RCC 7860 (cell line): ENCODE measurements at places on chromosomes 12 and 14.

- no peak for DNase-seq
Measured at GRCh38 chr12:49825971-49826421, 2.2 kb downstream of the NCKAP5L start.

DNA sequence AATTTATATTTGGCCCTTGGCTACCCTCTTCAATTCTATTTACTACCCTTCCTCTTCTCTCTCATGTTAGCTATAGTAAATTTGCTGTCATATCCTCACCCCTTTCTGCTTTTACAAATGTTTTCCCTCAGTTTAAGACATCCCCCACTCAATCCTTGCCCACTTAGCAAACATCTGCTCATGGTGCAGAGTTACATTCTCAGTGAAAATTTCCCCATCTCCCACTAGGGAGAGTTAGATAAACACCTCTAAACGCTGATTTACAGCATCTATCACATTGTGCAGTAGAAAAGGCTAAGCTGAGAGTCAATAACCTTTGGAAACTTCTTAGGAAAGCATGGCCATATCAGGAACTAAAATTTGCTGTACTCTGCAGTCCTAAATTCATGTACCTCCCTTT is 69.0 kb downstream of the DENND5B start:
- no peak for DNase-seq

DNA sequence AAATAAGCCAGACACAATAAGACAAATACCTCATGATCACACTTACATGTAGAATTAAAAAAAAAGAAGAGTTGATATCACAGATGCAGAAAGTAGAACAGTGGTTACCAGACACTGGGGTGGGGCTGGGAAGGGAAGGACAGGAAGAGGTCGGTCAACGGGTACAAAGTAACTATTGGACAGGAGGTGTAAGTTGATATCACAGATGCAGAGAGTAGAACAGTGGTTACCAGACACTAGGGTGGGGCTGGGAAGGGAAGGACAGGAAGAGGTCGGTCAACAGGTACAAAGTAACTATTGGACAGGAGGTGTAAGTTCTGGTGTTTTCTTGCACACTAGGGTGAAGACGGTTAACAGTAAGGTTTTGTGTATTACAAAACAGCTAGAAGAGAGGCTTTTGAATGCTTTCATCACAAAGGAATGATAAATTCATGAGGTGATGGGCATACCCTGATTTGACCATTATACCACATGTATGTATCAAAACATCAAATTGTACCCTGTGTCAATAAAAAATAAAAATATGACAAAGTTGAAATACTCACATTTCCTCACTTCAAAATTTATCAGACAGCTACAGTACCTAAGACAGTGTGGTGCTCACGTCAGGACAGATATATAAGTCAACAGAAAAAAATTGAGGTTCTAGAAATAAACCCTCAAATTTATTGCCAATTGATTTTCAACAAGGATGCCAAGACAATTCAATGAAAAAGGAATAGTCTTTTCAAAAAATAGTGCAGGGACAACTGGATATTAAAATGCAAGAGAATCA is 32.8 kb downstream of the GALC start:
- DNase-seq, result no peak

DNA sequence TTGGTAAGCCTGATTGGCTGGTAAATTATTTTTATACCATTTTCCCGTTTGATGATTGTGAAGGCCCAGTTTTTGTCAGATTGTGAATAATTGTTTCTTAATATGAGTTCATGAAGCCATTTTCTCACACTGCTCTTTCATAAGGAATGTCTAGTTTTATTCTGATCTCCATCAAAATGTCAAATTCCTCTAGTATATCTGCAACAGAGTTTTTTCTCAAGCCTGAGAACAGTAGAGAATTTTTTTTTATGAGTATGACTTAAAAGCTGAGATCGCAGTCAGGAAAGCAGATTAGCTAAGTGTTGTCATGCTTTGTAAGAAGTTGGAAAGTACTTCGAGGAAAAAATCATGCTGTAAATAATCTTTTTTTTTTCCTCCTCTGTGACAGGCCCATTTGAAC is 484.9 kb upstream of the ATP2B1 start:
- no peak for DNase-seq

GRCh38 chr12:69653703-69654102 is 43.0 kb upstream of the LRRC10 start:
- no peak for DNase-seq

GRCh38 chr12:19238540-19238939 is 109.0 kb downstream of the PLEKHA5 start:
- DNase-seq, result no peak

GRCh38 chr14:102363182-102363943 is 622 bp downstream of the TECPR2 start:
- no peak for DNase-seq

- no peak for DNase-seq
Measured at GRCh38 chr12:21940549-21941505, at the start of gene ABCC9. Gene ABCC9, minus strand, starts transcription at chr12:21941426. Its CDS starts 4,752 bp downstream, at chr12:21936674.

DNA sequence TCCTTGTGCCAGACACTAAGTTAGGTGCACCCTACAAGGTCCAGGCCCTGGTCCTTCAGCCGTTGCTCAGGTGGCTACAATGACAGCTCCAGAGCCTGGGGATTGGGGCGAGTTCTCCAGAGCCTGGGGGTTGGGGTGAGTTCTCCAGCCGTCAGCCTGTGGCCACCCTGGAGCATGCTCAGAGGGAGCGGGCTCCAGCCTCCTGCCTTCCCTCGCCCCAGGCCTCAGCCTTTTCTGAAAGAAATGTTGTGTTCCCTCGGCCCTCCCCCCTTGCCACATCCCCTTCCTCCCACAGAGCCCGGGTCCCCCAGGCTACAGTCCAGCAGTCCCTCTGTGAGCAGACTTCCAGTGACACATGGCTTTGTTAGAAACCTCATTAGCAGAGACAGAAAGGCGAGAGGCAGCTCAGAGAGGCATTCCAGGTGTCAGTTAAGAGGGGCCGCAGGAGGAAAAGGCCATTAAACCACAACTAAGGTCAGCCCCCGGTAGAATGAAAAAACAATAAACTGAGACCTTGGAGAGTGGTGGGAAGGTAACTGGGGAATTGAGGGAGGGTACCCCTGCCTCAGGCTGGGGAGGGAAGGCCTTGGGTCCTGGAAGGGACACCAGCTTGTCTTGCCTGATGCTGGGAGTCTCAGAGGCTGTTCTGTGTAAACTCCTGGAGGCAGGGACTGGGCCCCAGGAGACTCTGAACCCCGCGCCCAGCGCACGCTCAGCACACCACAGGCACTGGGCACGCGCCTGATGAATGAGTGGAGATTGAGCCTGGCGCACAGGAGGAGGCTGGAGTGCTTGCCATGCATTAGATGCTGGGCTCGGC is 23.1 kb upstream of the COL2A1 start:
- no peak for DNase-seq

- DNase-seq, result peak; percentile 72
Measured at GRCh38 chr14:68794851-68795596, 2.2 kb upstream of the ZFP36L1 start.

- DNase-seq, result no peak
Measured at GRCh38 chr12:4441355-4442335, 4.0 kb downstream of the FGF6 start.

DNA sequence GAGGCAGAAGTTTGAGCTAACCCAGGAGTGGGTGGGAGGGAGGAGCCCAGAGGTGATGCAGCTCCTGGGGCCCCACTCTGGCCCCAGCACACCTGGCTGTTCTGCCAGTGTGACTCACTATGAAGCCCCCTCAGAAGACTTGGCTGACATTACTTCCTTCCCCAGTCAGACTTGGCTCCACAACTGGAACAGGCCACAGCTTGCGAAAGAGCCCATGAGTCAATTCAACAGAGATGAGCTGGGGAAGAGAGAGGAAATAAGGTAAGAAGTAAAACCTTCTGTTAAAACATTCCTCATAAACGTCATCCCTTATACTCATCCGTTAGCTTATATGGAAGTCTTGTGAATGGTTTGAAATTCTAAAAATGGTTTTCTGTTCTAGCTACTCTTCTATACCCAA is 245.9 kb downstream of the ADAMTS20 start:
- DNase-seq, result peak; percentile 68

GRCh38 chr12:121807642-121808347 is 4.0 kb downstream of the SETD1B start:
- no peak for DNase-seq

- peak; percentile 33 for DNase-seq
Measured at GRCh38 chr12:93766796-93767523, 89.8 kb downstream of the CRADD start.

- peak; percentile 64 for DNase-seq
Measured at GRCh38 chr12:24600996-24601395, 347.9 kb downstream of the BCAT1 start.

DNA sequence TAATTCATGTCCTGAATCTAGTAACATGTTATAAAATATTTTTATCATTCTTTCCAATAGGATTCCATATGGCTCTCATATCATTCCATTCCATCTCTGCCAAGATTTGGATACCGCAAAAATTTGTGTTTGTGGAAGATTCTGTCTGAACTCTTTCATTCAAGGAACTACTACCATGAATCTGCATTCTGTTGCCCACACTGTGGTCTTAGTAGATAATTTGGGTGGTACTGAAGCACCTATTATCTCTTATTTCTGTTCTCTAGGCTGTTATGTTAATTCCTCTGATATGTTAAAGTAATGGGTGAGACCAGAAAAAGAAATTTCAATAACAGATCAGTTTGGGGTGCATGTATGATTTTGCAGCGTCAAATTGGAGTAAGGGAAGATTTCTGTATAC is 6.2 kb downstream of the RPL36AL start:
- no peak for DNase-seq

DNA sequence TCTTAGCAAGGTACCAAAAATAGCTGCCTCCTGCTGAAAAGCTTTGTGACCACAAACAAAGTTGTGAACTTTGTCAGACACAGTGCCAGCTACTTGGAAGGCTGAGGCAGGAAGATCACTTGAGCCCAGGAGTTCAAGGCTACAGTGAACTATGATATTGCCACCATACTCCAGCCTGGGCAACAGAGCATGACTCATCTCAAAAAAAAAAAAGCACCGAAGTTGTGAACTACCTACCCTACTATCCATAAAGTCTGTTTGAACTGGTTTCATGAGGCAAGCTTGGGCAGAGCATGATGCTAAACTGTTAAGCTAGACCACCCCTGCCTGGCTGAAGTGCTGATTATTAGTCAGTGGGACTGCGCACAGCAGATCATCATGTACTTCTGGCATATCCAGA is 75.5 kb downstream of the RAD52 start:
- no peak for DNase-seq

DNA sequence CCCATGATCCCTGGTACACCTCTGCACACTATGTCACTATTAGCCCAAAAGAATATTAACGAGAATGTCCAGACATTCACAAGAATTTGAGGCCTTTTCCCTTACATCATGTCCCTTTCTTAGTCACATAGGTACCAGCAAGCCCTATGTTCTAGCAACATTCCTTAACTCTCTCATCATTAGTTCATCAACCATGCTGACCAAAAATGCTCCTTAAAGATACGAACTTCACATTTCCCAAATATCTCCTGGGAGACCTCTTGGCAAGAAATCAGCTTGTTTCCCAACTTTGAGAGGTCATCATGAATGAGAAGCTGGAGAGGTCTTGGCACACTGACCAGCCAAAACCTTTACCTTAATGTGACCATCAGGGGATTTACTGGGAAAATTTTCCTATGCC is 4.6 kb downstream of the SALL2 start:
- no peak for DNase-seq

DNA sequence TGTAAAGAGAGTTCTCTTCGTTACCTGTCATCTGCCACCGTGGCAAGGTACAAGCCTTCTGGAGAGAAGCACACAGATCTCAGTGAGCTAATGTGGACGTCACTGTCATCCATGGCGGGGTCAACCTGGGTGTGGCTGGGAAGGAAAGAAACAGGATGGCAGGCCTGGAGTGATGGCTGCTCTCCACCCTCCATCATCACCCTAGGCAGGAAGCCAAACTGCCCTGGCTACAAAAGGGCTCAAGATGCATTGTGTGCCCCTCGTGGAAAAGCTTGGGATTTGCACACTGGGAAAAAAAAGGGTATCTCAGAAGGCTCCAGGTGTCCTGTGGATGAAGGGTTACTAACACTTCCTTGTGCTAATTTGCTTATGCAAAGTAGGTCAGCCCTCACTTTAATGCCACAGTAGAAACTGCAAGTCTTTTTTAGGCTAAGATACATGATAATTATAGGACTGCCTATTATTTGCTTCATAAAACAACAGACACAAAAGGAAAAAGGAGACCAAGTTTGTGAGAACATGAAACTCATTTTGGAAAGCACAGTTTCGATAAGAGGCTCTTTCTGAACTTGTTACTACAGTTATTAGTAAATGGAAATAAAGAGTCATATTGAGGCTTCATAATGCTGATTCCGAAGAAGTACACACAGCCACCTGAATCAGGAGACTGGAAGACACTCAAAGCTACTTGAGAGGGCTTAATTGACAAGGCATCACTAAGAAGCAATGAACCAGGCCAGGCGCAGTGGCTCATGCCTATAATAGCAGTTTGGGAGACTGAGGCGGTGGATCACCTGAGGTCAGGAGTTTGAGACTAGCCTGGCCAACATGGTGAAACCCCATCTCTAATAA is 18.9 kb downstream of the RFC5 start:
- DNase-seq, result no peak

- no peak for DNase-seq
Measured at GRCh38 chr12:114361992-114362391, 44.0 kb downstream of the TBX5 start.

- no peak for DNase-seq
Measured at GRCh38 chr12:25746131-25746530, 193.0 kb upstream of the LMNTD1 start.

DNA sequence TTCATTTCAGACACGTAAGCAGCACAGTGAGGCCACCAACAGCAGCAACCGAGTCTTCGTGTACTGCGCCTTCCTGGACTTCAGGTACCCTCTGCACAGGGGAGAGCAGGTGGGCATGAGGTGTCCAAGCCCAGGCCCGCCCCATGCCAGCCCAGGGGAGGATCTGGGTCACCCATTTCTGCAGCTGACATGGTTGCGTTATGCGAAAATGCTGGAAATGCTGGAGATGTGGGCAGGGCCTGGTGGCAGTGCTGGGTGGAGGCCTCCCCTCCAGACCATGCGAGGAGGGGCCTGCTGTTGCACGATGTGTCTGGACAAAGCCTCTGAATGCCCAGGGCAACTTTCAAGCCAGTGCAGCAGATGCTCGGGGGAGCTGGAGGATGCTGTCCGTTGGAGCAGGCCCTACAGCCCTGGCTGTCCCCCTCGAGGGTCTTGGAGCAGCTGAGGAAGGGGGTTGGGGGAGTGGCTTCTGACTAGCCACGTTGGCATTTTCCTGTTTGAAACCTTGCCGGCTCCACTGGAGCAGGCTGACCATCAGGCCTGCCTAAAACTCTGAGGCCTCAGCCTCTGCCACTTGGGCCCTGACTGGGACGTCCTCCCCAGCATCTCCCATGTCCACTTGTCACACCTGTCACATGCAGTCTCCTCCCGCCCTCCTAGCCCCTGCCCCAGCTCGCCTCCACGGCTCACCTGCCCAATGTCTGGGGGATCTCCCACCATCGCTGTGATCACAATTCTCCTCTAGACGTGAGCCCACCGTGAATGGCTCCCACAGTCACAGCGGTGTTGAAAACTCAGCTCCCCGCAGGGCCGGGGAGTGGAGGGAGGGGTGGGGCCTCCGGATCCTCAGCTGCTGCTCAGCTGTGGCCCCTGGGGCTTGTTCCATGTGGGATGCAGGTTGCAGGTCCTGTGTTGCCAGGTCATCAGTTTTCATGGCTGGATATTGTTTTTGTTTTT is 123.4 kb downstream of the ADGRD1 start:
- DNase-seq, result no peak

GRCh38 chr12:14129611-14130195 is 148.3 kb upstream of the GRIN2B start:
- no peak for DNase-seq
